Putamen (tissue), 1 donor: ENCODE measurements at places on chromosomes 5 and 9.
A peak's percentile ranks its signal among the peaks of the same experiment; 100 is the strongest.

DNA sequence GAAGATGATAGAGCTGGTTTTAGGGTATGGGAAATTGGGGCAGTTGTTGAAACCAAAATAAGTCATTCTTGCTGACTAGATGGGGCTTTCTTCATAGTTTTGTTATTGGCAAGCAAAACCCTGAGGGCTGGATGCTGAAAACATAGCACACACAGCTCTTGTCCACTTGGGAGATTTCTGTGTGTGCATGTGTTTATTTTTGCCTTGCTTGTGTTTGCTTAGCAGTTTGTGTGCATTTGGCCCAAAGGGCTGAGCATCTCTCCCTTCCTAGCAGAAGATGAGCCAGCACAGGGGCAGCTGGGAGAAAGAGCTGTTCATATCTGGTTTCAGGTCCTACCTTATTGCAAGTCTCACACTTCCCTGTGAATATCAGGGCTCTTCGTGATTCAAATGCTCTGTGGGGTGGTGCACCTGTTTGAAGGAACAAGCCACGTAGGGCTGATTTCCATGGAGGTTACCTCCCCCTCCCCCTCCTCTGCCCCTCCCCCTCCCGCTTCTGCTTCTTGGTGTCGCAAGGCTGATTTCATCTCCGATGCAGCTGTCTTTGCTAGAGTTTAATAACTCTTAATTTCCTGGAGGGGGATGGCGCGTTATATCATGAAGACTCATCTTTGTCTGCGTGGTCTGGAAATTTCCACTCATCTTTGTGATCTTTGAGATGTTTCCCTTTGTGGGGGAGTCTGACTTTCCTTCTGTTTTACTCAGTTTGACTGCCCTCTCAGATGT, 296.5 kb downstream of the ARHGAP26 start:
- no peak for DNase-seq

DNA sequence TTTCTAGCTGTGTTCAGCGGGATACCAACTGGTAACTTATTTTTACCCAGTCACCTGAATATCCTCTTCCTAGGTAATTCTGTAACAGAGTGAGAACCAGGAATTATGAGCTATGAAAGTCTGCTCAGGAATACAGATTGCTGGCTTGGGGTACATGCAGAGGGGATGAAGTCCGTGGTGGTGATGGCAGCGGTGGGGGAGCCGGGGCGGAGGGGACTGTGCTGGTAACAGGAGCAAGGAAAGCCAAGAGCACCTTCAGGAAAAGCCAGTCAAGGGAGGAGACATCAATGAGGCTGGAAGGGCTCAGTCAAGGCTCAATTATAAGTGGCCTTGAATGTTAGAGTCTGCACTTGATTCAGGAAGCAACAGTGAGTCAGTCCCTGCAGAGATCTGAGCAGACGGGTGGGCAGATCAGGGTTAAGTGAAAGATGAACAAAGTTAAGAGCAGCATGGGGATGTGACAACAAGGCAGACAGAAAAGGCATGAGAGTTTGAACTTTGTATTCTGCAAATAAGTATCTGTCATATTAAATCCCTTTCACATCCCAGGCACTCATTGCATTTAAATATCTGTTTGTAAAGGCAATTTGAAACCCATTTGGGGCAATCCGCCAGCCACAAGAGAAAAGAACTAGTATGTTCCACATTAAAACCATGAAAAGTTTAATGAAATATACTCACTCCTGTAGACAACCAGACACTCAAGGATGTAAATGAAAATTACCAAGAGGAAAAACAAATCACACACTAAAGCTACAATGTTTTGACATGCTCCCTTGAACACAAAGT, 101.2 kb downstream of the TTC39B start:
- DNase-seq = no peak

DNA sequence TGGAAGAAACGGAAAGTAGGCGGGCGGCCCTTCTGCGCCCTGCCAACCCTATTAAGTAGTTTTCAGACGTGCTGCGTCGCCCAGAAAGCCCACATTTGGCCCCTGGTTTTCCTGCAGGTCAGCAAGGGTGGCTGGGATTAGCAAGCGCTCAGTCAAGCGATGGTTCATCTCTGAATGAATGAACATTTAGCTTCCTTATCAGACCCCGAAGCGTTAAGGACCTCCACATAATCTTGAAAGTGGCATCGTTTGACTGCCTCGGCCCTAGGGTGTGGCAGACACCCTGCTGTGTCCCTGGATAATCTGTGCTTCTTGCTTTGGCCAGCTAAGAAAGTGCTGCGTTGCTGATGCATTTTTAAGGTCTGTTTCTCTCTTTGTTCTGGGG, 684 bp downstream of the TOR1B start:
- DNase-seq = no peak

GRCh38 chr9:306907-307306, 92.2 kb downstream of the DOCK8 start:
- no peak for DNase-seq

GRCh38 chr5:1178529-1179382, 22.6 kb upstream of the SLC6A19 start:
- DNase-seq = no peak

- DNase-seq = no peak
Observed at GRCh38 chr5:33843579-33843978, 48.2 kb downstream of the ADAMTS12 start.

GRCh38 chr9:136143215-136144001, 24.7 kb upstream of the TMEM250 start:
- DNase-seq = no peak

DNA sequence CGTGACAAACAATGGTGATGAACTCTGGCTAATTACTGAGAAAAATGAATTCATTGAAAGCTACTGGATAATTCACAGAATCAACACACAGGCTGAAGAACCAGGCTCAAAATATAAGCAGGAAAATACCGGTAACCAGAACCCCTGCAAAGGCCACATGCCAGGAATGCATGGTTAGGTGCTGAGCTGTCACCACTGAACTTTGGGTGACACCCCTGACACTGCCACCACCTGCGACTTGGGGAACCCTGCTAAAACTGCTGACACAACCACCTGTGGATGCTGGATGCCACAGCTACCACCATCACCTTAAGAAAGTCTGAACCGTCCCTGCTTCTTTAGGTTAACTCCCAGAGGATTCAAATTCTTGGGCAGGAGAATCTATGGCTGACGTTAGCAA, 72.0 kb upstream of the NR4A3 start:
- no peak for DNase-seq

DNA sequence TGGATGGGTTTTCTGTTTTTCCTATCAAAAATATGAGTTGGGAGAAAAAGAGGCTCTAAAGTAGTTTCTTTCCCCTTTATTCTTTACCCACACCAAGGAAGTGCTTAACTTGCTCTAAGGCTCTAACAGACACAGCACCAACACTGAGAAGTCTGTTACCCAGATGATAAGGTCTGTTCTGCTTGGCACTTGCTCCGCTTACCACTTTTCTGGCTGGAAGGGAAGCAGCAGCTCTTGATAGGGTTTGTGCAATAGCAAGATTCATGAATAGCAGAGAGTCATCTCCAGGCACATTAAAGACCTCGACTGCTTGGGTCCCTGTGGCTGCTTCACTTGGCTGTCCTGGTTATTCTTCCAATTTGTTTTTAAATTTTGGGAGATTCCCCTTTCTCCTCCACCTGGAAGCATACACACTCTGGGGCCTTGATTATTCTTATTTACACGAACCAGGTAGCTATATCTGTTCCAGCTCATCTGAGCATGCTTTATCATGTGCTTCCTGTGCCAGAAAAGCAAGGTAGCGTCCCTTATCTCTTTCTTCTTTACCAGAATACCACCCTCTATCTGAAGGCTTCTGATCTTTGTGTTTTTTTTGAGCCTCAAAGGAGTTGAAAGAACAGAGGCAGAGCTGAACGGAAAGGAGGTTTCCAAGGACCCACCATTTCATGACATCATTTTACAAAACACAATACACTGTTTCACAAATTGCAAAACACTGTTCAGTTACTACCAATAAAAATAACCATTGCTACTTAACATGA, 24.8 kb downstream of the PPP3R2 start:
- no peak for DNase-seq

- DNase-seq = peak; percentile 30
Observed at GRCh38 chr9:5186416-5187169, 1.2 kb upstream of the INSL6 start.

DNA sequence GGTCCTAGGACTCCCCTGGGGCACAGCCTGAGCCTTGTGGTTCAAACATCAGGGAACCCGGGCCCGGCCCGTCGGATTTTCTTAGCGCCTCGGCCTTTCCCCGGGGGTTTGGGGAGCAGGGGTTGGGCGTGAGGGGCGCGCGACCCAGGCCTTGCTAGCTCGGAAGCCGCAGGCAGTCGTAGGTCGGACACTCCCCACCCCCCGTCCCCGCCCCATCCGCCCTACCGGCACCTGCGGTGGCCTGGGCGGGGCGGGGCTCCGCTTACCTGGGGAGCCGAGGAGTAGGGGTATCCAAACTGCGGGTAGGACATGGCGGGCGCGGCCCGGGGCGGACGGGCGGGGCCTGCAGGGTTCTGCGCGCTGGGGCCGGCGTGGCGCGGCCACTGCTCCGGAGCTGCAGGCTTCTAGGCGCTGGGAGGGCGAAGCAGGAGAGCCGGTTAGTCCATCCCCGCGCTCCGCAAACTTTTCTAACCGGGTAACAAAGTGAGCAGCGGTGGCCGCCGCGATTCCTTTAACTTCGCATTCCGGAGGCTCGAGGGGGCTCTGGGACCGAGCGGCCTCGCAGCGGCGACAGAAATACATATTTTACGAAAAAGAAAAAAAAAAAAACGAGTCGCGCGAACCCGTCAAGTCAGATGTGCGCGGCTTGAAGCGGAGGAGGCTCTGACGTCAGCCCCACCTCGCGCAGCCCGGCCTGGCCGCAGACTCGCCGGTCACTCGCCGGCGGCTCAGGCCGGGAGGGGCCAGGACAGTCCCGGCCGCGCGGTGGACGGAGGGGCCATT, at the start of gene IRX4:
TSS of gene IRX4 (minus strand) at position 589 of the 783 bp plus-strand sequence. CDS start at position 311, 278 bp downstream.
- DNase-seq = no peak

DNA sequence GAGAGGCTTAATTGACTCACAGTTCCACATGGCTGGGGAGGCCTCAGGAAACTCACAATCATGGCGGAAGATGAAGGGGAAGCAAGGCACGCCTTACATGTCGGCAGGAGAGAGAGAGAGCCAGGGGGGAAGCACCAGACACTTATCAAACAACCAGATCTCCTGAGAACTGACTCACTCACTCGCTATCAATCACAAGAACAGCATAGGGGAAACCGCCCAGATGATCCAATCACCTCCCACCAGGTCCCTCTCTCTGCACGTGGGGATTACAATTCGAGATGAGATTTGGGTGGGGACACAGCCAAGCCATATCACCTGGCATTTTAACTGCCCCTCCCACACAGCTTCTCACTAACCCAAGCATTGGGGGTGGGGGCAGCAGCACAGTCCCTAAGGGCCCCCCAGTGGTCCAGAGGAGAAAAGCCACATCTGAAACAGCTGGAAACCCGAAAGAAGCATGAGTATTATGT, 76.1 kb upstream of the ASS1 start:
- DNase-seq = no peak

DNA sequence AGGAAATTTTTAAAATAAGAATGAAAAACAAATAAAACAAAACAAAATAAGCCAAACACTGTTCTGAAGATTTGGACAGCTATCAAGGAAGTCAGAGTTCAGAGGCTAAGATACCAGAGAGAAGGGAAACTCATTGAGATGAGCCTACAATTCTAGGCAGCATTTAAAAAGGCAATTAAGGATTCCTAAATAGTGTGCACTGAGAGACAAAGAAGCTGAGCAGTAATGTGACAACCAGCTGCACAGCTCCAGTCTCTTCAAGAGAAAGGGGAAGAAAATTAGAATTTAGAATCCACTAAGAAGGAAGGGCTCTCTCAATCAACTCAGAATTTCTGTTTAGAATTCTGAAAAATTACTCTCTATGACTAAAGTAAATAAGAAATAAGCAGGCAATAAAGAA, 246.7 kb upstream of the COX7C start:
- no peak for DNase-seq

GRCh38 chr5:90161414-90161813, 248.1 kb downstream of the CETN3 start:
- no peak for DNase-seq

DNA sequence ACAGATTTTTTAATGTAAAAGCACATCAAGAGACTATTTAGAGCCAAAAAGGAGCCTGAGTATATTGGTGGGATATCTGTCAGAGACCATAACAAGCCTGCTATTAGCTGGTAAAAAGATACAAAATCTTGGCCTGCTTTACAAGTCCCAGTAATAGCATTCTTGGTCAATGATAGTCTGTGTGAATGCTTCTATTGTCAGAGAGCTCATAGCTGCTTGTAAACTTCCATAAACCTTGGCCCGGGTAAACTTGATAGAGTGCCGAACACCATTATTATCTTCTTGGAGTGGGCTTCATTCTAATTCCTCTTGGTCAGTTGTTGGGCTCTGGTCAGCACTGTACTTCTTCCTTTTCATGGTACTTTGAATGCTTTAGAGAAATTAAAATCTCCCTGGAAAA, 64.0 kb downstream of the UBAP1 start:
- no peak for DNase-seq

GRCh38 chr9:5801739-5802113, 31.2 kb downstream of the ERMP1 start:
- no peak for DNase-seq

- DNase-seq = no peak
Observed at GRCh38 chr5:73042993-73043392, 77.4 kb upstream of the TMEM171 start.

DNA sequence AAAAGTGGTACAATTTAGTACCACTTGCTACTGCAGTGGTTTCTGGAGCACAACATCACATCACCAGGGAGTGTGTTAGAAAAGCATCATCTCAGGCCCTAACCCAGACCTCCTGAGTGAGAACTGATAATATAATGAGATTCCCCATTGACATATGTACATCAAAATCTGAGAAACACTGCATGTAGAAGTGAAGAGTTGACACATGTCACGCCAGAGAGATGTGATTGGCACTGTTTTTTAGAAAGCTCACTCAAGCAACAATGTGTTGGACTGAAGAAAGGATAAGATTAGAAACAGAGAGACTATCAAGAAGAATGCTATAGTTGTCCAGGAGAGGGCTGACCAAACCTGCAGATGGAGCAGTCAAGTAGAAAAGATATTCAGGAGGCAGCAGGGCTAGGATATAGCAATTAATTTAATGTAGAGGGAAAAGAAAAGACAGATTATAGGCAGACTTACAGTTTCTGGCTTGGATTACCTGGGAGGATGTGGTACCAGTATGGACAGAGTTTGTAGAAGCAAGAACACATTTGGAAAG, 324.4 kb upstream of the ADAMTSL1 start:
- no peak for DNase-seq

- no peak for DNase-seq
Observed at GRCh38 chr9:109325089-109325488, 4.2 kb upstream of the EPB41L4B start.

GRCh38 chr9:92384375-92384774, 20.0 kb downstream of the OGN start:
- DNase-seq = no peak
